Kidney (tissue), 22 donors: ENCODE measurements at places on chromosomes 3 and 15. TPM values are rescaled to one million over a fixed set of nuclear protein-coding genes. Genes with fewer than 3 reads are reported as not detected.

The SELENOK gene
- 106 TPM for polyA plus RNA-seq

The PDIA5 gene
- polyA plus RNA-seq: 19.9 TPM

The ERC2 gene
- 0.92 TPM for polyA plus RNA-seq

The CCDC39 gene
- polyA plus RNA-seq: not detected

The RETNLB gene
- polyA plus RNA-seq: not detected

The GPR176 gene
- 2.9 TPM for polyA plus RNA-seq

The TTLL3 gene
- 27.5 TPM for polyA plus RNA-seq

DNA sequence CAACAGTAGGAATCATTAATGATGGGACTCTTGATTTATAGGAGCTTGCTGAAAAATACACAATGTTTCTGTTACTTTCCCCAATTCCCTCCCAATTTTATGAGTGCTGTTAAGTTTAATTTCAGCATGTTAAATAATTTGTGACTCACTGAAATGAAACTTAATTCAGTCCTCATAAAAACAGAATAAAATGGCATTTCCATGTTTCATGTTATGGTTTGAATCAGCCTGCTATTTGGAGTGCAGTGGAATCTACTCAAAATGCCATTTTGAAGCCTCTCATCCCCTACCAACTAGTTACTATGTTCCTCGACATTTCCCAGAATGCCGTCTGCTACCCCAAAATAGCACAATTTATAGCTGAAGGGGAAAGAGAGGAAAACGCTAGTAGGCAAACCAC lies 237.5 kb downstream of the ADAMTS17 start:
- DNase-seq: no peak

GRCh38 chr15:25683911-25684310 lies 179.2 kb downstream of the ATP10A start:
- no peak for DNase-seq

- DNase-seq: no peak
These were observed 3.2 kb downstream of the ZDHHC19 start for GRCh38 chr3:196207833-196208607.

DNA sequence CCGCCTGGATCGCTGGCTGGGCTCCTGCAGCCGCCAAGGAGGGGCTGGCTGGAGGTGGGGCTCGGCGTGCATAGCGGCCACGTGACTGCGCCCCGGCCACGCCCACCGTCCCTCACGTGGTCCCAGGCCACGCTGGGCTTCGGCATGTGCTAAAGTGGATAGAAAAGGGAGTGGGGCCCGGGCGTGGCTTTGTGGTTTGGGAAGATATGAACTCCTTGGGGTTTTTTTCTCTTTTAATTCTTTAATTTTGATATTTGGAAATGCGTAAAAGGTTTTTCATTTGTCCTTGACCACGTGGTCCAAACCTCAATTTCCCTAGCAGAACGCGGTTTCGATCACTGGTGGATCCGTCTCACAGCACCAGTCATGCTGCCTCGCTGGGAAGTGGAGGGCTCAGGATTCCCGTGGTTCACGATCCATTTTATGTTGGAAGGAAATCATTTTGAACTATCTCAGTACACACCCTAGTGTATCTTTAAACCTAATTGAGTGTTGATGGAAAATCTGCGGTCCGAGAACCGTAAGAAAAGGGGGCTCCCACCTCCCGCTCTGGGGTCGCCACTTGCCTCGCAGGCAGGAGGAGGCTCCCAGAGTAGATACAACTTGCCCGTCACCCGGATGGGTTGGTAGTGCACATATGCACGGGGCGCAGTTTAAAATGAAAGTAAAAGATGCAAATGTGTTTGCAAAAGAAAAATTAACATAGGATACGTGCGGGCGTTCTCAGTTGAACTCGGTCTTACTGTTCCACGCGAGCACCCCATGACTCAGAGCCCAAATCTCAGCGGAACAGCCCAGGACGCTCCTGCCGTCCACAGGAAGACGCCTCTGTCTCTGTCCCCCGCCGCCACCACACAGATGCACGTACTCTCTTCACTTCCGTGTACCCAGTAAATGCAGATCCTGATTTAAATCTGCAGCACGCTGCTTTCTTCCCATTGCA lies 141.9 kb downstream of the PGPEP1L start:
- DNase-seq: peak; percentile 87

DNA sequence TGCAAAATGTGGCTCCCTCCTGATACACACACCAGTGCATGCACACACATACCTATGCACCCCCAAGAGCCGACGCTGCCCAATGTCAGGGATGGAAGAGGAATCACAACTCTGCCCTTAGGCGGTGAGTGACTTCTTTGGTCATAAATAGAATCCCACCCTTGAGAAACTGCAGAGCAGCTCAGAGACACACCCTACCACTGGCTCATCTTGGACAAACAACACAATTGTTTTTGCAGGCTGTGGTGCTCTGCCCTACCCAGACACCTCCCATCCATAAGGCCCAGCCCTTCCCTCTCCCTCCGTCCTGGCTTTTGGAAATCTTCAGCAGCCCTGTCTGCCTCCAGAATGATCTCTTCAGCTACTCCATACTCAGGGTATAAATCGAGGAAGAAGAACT lies 73.8 kb upstream of the HRH1 start:
- DNase-seq: no peak

DNA sequence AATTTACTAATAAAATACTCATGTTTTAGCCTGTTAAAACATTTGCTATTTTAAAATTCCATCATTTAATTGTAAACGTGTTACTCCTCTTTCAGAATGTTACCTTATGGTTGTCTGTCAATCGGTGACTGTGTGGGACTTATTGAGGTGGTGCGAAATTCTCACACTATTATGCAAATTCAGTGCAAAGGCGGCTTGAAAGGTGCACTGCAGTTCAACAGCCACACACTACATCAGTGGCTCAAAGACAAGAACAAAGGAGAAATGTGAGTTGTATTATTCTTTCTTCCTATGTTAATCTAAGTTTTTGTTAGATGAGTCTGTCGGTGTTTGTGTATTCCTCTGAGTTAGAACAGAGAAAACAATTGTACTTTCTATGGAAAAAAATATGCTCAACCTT lies 21.7 kb downstream of the KCNMB3 start:
- DNase-seq: no peak

DNA sequence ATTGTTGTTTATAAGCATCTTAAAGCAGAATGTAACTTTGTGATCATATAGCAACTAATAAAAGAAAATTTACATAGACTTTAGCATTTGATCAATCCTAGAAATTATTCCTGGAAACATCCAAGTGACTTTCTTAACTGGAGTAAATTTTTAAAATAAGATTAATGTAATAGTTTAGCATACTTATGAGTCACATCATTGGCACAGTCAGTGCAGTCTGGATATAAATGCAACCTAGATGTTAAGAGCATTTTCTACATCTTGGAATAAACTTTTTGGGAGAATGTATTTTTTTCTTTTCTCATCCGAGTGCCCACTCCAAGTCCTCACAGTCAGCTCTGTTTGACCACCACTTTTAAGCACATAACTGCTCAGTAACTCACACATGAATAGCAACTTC lies 324.6 kb upstream of the PLSCR5 start:
- DNase-seq: no peak

GRCh38 chr15:73841756-73842725 lies 31.3 kb upstream of the TBC1D21 start:
- no peak for DNase-seq

GRCh38 chr3:120875989-120876388 lies 32.0 kb upstream of the STXBP5L start:
- no peak for DNase-seq

DNA sequence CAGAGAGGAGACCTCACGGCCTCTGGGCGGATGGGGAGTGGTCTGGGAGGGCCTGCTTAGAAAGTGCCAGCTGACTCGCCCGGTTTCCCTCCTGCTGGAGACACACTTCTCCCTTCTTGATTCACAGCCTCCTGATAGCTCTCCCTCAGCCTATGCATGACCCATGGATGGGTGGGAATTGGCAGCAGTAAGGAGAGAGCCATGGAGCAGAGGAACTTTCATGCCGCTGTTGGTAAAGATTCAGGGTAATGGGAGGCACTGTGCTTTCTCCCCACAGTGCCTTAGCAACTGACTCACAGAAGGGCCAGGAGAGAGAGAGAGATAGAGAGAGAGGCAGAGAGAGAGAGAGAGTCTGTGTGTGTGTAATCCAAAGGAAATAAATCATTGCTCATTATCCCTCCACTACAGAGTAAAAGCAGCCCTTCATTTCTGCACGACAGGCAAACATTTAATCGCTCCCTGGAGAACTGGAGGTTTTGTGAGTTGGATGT lies 82.8 kb downstream of the SEMA5B start:
- peak; percentile 56 for DNase-seq

- no peak for DNase-seq
These were observed 61.6 kb upstream of the FOXP1 start for GRCh38 chr3:71645140-71645539.

DNA sequence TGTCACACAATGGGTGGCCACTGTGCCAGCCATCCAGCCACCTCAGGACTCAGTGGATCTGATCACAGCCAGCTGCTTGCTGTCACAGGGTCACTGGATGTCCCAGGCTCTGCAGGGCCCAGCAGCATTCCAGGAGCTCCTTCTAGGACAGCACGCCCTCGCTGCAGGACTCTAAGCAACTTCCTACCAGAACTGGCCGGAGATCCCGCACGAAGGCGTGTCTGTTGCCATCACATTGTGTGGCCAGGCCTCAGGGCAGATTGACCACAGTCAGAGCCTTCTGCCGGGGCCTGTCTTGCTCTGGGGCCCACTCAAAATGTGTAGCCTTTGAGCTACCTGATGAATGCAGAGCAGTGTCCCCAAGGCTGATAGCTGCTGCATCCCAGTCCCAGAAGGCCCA lies 24.6 kb downstream of the DNAJB8 start:
- DNase-seq: no peak

DNA sequence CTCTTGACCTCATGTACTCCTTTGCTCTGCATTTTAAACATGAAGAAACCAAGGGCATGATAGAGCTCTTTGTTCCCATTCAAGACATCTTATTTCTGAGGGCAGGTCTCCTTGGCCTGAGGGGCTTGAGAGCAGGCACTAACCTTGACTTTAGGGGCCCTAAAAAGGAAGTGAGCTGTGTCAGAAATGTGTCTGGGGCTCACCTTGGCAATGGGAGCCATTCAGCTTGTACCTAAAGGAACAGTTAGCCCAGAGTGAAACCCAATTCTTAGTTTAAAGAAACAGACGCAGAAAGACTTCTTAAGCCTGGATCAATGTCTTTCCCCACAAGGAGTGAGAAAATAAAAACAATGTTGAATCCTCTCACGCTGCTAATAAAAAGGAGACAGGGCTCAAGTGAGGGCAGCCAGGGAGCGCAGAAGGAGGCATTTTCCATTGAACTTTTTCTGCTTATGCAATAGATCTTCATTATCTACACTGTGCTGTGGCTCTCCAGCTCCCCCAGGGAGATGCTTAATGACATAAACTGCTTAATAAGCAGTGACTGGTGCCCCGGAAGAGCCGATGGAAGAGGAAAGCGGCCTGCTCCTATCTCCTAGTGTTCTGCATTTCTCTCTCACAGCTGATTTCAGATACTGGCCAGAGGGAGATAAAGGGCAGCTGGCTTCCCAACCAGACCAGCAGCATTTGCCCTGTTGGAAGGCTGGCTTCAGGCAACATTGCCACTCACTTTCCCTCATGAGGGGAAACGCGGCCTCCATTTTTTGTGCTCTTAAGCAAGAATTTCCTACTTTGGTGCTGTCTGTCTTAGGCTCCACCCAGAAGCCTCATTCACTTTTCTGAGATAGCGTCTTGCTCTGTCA lies 152.0 kb downstream of the OPA1 start:
- no peak for DNase-seq

DNA sequence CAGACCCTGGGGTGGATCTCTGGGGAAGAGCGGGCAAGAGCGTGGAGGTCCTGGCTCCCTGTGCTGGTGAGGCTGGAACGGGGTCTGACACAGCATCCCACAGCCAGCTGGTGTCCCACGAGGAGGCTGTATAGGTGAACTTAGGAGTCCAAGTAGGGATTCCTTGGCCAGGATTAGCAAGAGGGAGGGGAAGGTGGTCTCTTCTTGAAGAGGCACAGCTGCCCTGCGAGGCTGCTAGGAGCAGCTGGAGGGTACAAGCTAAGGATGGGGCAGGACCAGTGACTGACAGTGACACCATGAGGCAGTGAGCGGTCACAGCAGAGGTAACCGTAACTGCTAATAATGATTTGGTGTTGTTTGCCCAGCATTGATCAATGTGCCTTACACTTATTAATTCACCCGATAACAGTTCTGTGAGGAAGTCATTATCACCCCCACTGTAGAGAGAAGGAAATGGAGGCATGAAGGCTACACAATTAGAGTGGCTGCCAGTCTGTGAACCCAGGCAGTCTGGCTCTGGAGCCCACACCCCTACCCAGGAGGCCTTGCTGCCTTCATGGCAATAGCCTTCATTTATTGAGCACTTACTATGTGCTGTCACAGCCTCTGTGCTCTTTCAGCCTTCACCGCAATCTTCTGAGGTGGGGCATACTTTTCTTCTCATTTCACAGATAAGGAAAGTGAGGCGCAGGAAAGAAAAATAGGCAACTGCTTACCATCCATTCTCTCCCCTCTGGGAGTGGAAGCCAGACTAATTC lies 59.4 kb downstream of the TMEM44 start:
- DNase-seq: peak; percentile 68

DNA sequence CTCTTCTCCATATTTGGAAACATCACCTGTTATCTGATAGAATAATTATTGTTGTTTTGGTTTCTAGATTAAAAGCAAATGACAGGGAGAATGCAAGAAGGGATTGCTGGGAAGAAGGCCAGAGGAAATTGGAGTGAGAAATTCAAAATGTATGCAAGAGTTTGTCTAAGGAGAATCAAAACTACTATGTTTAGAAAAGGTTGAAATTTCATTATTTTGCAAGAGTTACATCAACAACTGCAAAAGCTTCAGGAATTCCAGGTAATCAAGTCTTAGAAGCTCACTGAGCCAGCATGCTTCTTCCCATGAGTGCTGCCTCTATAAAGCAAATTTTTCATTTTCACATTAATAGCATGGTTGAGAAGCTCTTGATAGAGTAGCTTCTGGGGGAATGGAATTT lies 177.2 kb upstream of the GBE1 start:
- no peak for DNase-seq
